H1 (cell line): ENCODE measurements at places on chromosomes 11 and 22. TPM values are rescaled to one million over a fixed set of nuclear protein-coding genes. Genes with fewer than 3 reads are reported as not detected.

DNA sequence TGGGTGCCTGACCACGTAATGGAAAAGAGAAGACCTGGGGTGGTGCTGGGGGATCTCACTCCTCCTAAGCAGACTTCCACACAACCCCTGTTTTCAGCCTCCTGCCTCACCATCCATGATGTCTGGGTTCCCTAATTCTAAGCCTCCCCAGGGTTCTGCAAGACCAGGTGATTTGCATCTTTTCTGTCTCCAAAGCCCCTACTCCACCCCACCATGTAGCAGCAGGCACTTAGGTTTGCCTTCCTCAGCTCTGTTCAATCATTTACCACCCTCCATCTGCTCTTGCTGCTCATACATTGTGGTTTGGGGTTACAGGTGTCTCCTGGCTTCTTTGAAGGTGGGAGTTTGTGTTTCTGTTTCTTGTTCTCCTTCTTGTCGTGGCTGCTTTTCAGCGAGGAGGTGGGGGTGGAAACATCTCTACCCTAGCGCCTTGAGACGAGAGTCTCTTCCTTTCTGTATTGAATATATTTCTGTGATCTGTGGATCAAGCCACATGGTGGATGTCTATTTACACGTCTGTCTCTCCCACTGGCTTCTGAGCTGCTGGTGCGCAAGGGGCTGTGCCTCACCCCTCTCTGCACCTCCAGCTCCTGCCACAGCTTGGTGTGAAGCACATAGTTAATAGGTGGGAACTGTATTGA is 6.6 kb upstream of the SSTR3 start:
- no peaks in the 10 kb centered on the region for H3K36me3 ChIP-seq
- no peaks in the 10 kb centered on the region for H3K4me1 ChIP-seq
- H3K27me3 ChIP-seq = no peaks in the 10 kb centered on the region
- H3K27ac ChIP-seq = no peak overlapping the region
- no peak overlapping the region for H3K4me3 ChIP-seq
- DNase-seq = no peak

The CACNA1I gene
- 1.2 and 1.3 TPM in 2 replicates for total RNA-seq

GRCh38 chr22:50620593-50621355 is 7.2 kb downstream of the ARSA start:
- H3K27ac ChIP-seq = no peak overlapping the region
- H3K4me1 ChIP-seq = peaks cover 9% of the 10 kb centered on the region
- no peak overlapping the region for H3K4me3 ChIP-seq
- no peak for DNase-seq

DNA sequence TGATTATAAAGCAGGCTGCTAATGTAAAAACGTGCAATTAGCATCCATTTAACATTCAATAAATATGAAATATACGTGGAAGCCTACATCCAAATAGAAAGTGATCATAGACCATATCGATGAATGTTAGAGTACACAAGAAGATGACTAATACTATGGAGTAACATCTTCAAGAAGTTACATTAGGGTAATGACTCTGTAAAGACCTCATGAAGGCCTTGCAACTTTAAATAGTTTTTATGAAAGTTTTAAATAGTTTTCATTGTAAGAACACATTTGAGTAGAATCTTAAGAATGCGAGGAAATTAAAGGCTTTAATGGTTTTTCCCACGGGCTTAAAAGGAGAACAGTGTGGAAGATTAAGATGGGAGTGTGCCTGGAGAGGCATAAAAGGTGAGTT is 1.4 kb downstream of the TRIM34 start:
- DNase-seq = no peak
- H3K36me3 ChIP-seq = no peaks in the 10 kb centered on the region
- H3K4me1 ChIP-seq = peaks cover 4% of the 10 kb centered on the region; the same call in 1 of the 2 replicates
- no peaks in the 10 kb centered on the region for H3K27me3 ChIP-seq
- no peak overlapping the region for H3K27ac ChIP-seq
- no peak overlapping the region for H3K4me3 ChIP-seq

DNA sequence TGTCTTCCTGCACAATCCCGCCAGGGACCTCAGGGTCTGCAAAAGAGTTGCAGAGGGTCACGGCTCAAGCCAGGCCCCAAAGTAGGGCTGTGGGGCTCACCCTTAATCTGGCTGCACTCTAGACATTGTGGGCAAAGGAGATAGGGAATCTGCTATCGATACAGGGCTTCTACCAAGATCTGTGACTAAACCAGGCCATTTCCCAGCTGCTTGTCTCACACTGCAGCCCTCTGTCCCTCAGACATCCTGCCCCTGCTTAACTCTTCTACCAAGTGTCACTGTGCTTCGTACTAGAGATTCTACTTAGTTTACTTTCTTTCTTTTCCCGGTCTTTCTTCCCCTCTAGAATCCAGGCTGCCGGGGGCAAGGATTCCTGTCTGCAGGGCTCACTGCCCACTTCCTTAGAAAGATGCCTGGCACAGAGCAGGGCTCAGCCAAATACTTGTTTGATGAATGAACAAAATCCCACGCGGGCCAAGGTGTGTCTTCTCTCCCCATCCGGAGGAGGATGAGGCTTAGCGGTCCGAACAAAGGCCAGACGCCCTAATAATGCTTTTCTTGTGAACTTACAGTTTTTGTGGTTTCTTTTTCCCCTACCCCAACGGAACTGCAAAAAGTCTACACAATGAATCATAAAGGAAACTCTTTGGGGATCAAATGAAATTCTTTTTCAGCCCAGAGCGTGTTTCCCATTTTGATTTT is 61.3 kb upstream of the ANO1 start:
- no peak overlapping the region for H3K4me3 ChIP-seq
- H3K4me1 ChIP-seq = no peaks in the 10 kb centered on the region
- no peaks in the 10 kb centered on the region for H3K36me3 ChIP-seq
- no peaks in the 10 kb centered on the region for H3K27me3 ChIP-seq
- no peak for DNase-seq

The DCUN1D5 gene
- total RNA-seq = 95.4 and 95.8 TPM in 2 replicates

DNA sequence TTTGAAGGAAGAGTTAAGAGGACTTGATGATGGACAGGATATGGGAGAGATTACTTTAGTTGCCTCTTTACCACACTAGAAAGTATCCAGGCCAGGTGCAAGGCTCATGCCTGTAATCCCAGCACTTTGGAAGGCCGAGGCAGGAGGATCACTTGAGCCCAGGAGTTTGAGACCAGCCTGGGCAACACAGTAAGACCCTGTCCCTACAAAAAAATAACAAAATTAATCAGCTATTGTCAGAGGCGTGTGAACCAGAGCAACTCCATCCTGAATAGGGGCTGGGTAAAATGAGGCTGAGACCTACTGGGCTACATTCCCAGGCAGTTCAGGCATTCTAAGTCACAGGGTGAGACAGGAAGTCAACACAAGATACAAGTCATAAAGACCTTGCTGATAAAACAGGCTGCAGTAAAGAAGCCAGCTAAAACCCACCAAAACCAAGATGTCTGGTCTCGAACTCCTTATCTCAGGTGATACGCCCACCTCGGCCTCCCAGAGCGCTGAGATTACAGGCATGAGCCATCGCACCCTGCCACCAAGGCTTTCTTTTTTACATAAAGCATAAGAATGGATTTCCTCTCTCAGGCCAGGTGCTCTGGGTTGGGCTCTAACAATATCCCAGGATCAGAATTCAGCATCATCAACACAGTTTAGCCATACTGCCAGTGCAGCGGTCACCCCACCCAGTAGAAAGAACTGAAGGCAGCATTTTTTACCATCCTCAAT is 17.8 kb downstream of the PI4KA start:
- H3K27me3 ChIP-seq = no peaks in the 10 kb centered on the region
- H3K4me3 ChIP-seq = no peak overlapping the region
- peaks cover 11% of the 10 kb centered on the region for H3K4me1 ChIP-seq
- DNase-seq = no peak

The MAJIN gene
- total RNA-seq = not detected in 2 replicates

GRCh38 chr11:10376061-10376460 is 71.2 kb downstream of the ADM start:
- H3K4me3 ChIP-seq = no peak overlapping the region
- H3K27me3 ChIP-seq = no peaks in the 10 kb centered on the region
- no peaks in the 10 kb centered on the region for H3K36me3 ChIP-seq
- no peak for DNase-seq
- no peak overlapping the region for H3K27ac ChIP-seq

DNA sequence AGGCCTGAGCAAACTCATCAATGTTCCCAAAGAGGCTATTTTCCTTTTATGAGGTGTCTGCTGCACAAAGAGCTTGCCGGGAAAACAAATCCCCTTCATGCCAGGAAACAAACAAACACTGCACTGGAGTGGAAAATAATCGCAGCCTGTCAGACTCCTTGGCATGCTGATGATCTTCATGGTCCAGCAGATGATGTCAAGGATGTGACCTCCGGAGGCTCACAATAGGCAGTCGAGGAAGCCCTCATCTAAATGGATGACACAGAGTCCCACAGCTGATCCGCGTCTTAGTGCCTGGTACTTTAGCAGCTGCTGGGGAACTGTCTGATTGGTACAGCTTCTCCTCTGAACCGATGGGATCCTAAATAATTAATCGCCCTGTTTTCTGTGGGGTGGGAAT is 187.6 kb downstream of the TENM4 start:
- no peak overlapping the region for H3K4me3 ChIP-seq
- H3K36me3 ChIP-seq = no peaks in the 10 kb centered on the region
- no peaks in the 10 kb centered on the region for H3K4me1 ChIP-seq
- no peak for DNase-seq
- H3K27ac ChIP-seq = no peak overlapping the region

- no peaks in the 10 kb centered on the region; the same call in 1 of the 2 replicates for H3K4me1 ChIP-seq
- no peak overlapping the region for H3K4me3 ChIP-seq
- H3K27me3 ChIP-seq = no peaks in the 10 kb centered on the region
- no peaks in the 10 kb centered on the region for H3K36me3 ChIP-seq
Measured at GRCh38 chr22:29621761-29622526, 18.5 kb downstream of the NF2 start.

GRCh38 chr11:85845124-85845631 is 10.0 kb upstream of the CCDC83 start:
- DNase-seq = no peak
- no peak overlapping the region for H3K4me3 ChIP-seq
- no peaks in the 10 kb centered on the region for H3K4me1 ChIP-seq

DNA sequence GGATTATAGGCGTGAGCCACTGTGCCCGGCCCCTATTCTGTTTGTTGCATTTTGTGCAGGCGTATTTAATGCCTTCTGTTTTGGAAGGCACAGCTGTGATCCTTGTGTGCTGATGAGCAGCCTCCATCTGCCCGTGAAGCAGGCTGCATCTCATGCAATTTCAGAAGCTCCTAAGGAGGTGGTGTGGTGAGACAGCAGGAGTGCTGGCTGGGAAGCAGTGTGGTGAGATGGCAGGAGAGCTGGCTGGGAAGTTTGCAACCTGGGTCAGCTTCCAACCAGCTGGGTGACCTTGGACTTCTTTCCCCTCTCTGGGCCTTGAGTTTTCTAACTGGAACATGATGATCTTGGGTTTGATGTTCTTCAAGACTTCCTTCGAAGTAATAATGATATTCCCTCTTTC is 525.1 kb downstream of the TBC1D22A start:
- no peak overlapping the region for H3K27ac ChIP-seq
- H3K4me3 ChIP-seq = no peak overlapping the region
- H3K4me1 ChIP-seq = no peaks in the 10 kb centered on the region
- no peaks in the 10 kb centered on the region for H3K36me3 ChIP-seq
- DNase-seq = no peak

GRCh38 chr11:59254286-59254685 is 41.6 kb upstream of the MPEG1 start:
- no peaks in the 10 kb centered on the region for H3K36me3 ChIP-seq
- no peak for DNase-seq
- peaks cover 2% of the 10 kb centered on the region; the same call in 1 of the 2 replicates for H3K4me1 ChIP-seq

DNA sequence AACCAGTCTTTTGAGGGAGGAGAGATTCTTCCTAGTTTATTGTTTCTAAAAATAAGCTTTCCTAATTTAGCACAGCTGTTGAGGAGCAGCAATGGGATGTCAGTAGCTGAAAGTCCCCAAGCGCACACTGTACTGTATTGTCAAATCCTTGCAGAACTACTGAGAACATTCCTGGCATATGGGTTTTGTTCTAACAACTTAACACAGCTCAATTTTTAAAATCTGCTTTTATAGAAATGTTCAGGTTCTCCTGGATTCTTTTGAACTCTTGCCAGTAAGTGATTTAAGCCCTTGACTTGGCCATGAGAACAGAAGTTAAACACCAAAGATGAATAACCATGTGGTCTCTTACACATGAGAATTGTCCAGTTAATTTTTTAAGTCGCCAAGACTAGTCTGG is 218.6 kb downstream of the FAT3 start:
- peaks cover 3% of the 10 kb centered on the region for H3K4me1 ChIP-seq
- no peak for DNase-seq
- no peaks in the 10 kb centered on the region for H3K36me3 ChIP-seq
- H3K4me3 ChIP-seq = no peak overlapping the region
- H3K27ac ChIP-seq = no peak overlapping the region
- H3K27me3 ChIP-seq = no peaks in the 10 kb centered on the region

- H3K4me3 ChIP-seq = no peak overlapping the region
- H3K27ac ChIP-seq = no peak overlapping the region
- H3K4me1 ChIP-seq = no peaks in the 10 kb centered on the region
- H3K36me3 ChIP-seq = no peaks in the 10 kb centered on the region
- DNase-seq = no peak
Measured at GRCh38 chr11:44326615-44327475, 16.9 kb upstream of the ALX4 start.

DNA sequence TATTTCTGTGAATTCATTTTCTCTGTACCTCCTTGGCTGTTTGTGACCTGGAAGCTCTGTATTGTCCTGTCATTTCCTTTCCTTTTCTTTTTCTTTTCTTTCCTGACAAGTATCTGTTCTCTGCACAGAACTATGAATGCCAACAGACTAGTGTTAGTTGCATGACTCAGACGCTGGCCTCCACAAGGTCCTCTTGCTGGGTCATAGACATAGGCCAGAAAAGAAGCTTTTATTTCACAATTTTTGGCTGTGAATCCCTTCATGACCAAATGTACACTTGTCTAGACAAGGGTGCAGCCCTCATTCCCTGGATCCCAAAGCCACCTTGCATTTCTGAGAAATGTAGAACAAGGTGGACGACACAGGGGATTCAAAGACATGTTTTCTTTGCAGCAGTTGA is 104.1 kb upstream of the MTNR1B start:
- no peaks in the 10 kb centered on the region for H3K27me3 ChIP-seq
- no peak for DNase-seq
- no peak overlapping the region for H3K27ac ChIP-seq
- H3K4me3 ChIP-seq = no peak overlapping the region
- H3K4me1 ChIP-seq = no peaks in the 10 kb centered on the region

DNA sequence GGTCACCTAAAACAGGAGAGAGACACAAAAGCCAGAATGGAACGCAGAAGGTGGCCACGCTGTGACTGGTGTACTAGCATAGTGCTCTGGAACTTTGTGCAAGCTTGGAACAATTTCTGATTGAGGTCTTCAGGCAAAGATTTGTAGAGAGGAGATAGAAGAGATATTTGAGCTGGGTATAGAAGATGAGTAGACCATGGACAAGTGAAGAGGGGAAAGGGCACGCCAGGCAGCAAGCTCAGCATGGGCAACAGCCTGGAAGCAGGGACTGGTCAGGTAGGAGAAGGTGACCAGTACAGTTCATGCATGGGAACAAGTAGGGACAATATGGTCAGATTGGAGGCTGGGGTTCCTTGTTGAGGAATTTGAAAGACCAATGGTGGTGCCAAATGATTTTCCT is 24.4 kb downstream of the MYO18B start:
- H3K4me1 ChIP-seq = no peaks in the 10 kb centered on the region
- no peak overlapping the region for H3K27ac ChIP-seq
- H3K36me3 ChIP-seq = no peaks in the 10 kb centered on the region
- no peak for DNase-seq

The DCDC1 gene
- 0.52 and 0.56 TPM in 2 replicates for total RNA-seq

- no peak overlapping the region for H3K27ac ChIP-seq
- no peaks in the 10 kb centered on the region for H3K4me1 ChIP-seq
- no peak for DNase-seq
- no peak overlapping the region for H3K4me3 ChIP-seq
Measured at GRCh38 chr11:11057472-11057854, 199.6 kb upstream of the ZBED5 start.
